ENCODE measurements at places on chromosomes 2 and 18. TPM values are rescaled to one million over a fixed set of nuclear protein-coding genes. Genes with fewer than 3 reads are reported as not detected.

GRCh38 chr2:235506997-235507615 lies 13.3 kb downstream of the AGAP1 start:
- no peak for DNase-seq

EMILIN1 gene
- total RNA-seq: 0.78 TPM

DNA sequence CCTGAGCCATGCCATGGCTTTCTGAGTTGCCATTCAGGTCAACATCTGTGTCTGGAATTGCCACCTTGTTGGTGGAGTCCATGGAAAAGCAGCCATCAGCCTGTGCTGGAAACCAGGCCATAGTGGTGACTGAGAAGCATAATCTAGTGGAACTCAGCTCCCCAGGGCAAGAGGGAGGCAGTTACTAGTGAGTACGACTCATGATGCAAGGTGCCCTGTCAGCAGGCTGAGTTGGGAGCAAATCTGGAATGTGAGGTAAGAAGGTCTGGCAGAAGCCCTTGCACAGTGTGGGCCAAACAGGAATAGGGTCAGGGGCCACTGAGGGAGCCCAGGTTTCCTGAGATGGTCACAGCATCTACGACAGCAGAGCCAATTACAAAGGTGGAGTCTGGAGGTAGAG lies 37.1 kb downstream of the SULT1C2 start:
- no peak for DNase-seq

AGFG1 gene
- 63.3 TPM for total RNA-seq

- no peak for DNase-seq
These were observed 32.0 kb downstream of the MARCHF4 start for GRCh38 chr2:216340280-216340631.

DNA sequence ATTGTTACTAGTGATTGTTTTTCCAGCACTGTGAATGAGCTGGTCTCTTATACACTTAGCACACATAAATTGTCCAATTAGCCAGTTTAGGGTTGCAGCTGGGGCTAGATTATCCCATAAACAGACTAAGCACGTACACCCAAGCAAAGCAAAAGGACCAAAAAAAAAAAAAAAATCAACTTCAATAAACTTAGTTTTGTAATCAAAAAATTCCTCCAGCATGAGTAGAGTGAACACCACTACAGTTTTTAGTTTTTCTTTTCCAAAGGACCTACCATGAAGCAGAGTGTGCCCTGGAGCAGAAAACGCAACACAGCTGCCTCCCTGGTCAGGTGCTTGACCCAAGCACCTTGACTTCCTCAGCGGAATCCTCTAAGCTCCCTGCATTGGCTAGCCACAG lies 249.4 kb upstream of the SLC14A2 start:
- no peak for DNase-seq

DNA sequence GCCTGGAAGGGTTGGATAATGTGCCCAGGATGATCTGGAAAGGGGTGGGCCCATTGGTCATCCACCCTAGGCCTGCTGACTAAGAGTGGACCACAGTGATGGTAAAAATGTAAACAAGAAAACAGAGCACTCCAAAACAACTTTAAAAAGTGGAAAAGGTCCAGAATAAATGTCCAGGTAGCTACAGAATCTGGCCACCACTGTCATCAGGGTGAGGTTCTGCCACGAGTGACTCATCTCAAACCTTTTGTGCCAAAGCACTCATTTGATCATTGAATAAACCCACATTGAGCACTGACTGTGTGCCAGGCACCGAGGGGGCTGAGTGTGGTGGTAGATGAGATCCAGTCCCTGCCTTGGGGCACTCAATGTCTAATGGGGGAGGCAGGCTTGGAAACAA lies 64.9 kb downstream of the EMX1 start:
- no peak for DNase-seq

UGT1A9 gene
- not detected for total RNA-seq

DNA sequence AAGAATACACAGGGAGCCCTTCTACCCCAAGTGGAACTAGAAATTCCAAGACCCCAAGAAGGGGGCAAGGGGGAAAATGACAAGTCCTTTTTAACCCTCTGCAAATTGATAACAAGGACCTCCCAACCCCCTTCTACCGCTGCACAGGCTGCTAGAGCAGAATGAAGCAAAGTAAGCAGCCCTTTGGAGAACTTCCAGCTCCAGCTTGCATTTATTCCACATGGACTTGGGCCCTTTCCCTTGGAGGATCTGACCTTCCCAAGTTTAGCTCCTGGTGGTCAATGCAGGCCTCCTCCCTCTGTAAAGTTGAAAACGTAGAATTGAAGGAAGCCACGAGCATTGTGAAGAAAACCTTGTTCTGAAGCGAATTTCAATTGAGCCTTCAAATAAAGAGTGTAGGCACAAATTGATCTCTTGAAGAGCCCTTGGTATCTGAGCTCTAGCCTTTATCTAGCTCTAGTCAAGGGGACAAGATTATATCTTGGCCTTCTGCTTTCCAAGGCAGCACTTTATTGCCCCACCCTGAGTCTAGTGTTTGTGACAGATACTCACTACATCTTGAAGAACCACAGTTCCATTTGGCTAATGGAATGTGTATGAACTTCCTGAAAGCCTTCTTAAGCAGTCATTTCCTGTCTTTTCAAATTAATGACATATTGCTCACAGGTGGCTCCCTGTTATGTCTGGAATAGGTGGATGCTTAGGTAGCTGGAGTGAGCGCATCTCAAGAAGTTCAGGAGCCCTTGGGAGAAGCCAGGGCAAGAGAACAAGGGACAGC lies 37.2 kb downstream of the SLC14A2 start:
- no peak for DNase-seq

EGR4 gene
- not detected for total RNA-seq

DNA sequence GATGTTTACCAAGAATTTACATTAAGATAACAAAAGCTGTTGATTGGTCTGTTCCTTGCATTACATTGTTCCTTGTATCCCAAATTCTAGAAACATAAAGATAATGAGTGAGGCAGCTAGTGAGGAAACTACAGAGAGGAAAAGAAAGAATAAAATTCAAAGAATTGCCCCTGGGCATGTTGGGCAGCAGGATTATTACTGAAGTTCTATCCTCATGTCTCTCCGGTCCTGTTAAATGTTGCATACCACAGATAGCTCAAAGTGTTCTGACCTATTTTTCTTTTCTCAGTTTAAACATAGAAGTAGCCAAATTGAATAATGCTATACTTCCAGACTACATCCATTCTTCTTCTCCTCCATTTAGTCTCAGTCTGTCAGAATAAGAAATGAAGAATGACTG lies 58.2 kb upstream of the DYNC1I2 start:
- no peak for DNase-seq

THOC1 gene
- total RNA-seq: 84.6 TPM

GRCh38 chr2:145292166-145292565 lies 772.2 kb upstream of the ZEB2 start:
- no peak for DNase-seq
